Omental fat pad (tissue), 4 donors: ENCODE measurements at places on chromosomes 3 and 15. TPM values are rescaled to one million over a fixed set of nuclear protein-coding genes. Genes with fewer than 3 reads are reported as not detected.

HTR3C gene
- total RNA-seq, result not detected

ERICH6 gene
- total RNA-seq, result not detected

CCK gene
- 1.6 TPM for total RNA-seq

TRAT1 gene
- 1.4 TPM for total RNA-seq

IMPDH2 gene
- 125 TPM for total RNA-seq

LMAN1L gene
- total RNA-seq, result not detected

IDH2 gene
- 32.5 TPM for total RNA-seq
